Astrocyte of the hippocampus (primary cell): ENCODE measurements at places on chromosomes 12 and 14.

DNA sequence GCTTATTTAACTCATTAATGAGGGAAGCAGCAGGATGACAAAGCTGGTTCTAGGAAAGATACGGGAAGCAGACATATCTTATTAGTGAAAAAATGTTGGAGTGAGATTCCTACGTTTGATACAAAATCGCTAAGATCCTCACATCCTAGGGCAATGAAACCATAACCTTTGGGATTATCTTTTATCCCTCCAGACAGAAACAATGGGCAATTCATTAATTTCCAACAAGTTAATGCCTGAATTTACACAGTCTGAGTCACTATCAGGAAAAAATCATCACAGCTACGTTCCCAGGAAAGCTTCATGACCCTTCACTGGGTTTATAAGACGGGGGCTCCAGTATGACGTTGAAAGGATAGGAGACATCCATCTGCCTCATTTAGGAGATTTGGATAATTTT, 45.0 kb downstream of the SLC24A4 start:
- DNase-seq = no peak

- DNase-seq = no peak
Observed at GRCh38 chr12:15701206-15701605, 88.0 kb downstream of the EPS8 start.

DNA sequence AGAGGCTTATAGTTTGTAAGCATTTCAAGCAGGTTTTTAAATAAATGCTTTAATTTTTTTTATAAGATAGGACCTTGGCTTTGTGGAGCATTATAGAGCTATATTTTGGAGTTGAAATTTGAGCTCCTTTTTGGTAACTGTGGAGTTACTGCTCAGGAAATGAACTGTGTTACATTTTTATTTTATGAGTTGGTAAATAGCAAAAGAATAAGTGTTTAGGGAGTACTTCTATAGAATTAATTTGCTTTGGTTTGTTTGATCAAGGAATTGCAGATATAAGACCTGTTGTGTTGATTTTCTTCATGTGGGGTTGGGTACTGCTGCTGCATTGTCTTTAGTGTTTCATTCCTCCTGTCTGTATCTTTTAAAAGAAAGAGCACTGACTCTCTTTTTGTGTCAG, 3.5 kb downstream of the ATP2A2 start:
- DNase-seq = no peak

DNA sequence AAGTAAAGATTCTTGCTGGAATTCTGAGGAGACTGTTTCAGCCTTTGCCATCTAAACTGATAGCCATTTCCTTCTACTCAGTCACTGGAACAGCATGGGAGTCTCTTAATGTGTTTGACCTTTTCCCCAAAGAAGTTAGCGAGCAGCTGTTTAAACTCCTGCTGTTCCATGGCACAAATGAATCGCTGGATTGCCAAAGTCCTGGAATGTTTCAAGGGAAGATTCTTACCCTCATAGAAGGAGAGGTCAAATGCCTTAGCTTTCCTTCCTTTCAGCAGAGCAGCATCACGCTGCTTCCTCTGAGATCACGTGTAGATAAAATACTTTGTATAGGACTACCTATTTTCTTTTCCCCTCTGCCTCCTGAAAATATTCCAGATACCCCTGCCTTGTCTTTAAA, 10.5 kb upstream of the NR2C1 start:
- DNase-seq = peak; percentile 51

GRCh38 chr12:109098183-109098604, 797 bp downstream of the UNG start:
- peak; percentile 82 for DNase-seq

- peak; percentile 71 for DNase-seq
Observed at GRCh38 chr14:68688872-68689371, 103.9 kb downstream of the ZFP36L1 start.

DNA sequence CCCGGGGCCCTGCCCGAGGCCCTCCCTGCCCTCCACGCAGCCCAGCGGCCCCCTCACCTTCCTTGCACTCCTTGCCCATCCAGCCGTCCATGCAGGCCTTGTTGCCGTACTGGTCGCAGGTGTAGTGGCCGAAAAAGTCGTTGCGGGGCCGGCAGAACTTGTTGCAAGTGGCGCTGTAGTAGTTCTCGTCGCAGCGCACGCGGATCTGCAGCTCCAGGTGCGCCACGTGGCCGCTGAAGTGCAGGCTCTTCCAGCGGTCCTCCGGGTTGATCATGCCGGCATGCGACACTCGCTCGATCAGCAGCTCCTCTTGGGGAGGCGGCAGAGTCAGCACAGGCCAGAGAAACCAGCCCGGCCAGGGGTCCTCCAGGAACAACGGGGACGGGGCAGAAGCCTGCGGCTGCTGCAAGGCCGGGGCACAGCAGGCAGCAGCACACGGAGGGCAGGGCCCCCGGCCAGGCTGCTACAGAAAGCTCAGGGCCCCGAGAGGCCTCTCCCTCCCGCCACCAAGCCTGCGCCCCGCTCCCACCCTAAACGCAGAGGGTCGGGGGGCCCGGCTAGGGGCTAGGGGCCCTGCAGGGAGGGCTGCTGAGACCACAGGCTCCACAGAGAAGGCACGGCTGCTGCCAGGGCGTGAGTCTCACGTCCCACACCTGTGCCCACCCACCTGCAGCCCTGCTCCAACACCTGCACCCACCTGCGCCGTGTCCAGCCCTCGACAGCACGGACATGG, 12.7 kb downstream of the JAG2 start:
- DNase-seq = no peak

GRCh38 chr14:57820581-57820980, 45.3 kb downstream of the SLC35F4 start:
- DNase-seq = no peak

GRCh38 chr12:148676-149416, 65.1 kb downstream of the SLC6A12 start:
- no peak for DNase-seq

DNA sequence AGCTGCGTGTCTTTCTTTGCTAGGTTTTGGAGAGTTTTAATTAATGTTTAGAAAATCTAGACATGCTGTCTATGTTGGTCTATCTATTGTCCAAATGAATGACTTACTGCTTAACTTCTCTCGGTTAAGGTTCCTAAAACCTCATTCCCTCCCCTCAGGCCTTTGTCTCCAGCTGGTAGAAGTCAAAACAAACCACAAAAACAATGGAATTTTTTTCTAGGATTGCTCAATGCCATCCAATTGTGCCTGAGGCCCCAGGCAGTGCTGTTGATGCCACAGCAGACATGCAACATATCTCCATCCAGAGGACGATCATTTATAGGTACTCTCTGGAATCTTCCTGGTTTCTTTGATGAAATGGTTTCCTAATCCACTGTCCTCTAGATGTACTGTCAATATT, 448.2 kb upstream of the TBX3 start:
- DNase-seq = no peak

GRCh38 chr12:66087365-66087943, 43.1 kb downstream of the LLPH start:
- DNase-seq = peak; percentile 88

GRCh38 chr12:132427999-132428935, 61.7 kb upstream of the FBRSL1 start:
- peak; percentile 34 for DNase-seq

DNA sequence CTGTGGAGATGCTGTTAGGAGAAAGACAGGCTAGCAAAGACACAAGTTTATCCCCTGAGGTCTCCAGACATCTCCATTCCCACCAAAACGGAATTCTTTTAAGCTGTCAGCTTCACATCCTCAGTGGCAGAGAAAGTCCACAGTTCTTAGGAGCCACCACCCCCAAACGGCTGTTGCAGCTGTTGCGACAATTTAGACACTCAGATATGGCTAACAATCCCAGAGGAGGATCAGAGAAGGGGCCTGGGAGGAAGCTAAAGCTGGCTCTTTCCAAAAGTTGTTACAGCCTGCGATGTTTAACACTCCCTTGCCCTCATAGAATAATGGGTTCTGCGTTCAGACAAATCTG, 1.9 kb upstream of the ATP5MC2 start:
- DNase-seq = no peak

DNA sequence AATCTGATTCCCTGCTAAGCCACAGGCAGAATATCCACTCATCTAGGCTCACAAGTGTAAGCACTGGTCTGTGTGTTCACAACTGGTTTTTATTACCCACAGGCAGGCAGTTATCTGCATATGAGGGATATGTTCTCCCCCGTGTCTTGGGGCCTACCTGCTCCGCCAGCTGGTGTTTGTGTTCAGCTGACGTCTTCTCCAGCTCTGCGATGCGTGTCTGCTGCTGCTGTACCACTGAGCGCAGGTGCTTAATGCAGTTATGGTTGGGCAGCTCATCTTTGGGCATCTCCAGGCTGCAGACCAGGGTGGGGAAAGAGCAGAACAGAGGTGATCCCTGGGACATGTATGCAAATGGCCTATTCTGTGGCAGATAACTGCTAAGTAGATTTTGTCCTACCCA, 13.7 kb downstream of the RNF41 start:
- DNase-seq = no peak

DNA sequence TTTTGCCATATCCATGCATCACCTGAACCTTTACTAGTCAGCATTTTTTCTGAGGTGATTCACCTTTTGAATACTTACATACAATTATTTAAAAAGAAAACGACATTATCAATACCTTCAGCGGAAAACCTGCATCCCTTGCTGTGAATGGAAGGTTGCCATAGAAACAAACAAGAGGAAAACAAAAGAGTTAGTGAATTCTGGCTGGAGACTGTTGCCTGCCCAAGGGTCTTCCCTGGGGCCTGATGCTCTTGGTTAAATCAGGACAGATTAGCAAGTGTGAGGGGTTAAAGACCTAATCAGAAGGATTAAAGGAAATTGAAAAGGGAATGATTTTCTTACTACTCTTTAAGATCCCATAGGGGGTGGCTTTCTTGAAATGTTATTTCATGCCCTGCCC, 96.0 kb upstream of the WSCD2 start:
- DNase-seq = no peak

DNA sequence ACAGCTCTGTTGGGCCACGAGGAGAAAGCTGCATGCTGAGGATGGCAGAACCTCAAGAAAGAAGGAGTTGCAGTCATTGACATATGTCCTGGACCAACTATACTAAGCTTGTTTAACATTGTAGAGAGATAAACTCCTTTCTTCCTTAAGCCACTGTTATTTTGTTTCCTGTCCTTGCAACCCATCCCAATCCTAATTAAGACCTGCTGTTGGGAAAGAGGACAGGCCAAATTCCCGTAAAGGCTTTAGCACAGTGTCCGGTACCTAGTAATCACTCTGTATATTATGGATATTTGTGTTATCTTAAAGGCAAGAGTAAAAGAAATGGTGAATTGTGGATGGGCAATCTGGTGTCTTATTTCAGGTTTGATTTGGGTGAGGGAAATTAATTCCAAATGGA, 53.5 kb upstream of the WSCD2 start:
- DNase-seq = no peak

- no peak for DNase-seq
Observed at GRCh38 chr12:104510873-104511440, 54.2 kb downstream of the CHST11 start.

DNA sequence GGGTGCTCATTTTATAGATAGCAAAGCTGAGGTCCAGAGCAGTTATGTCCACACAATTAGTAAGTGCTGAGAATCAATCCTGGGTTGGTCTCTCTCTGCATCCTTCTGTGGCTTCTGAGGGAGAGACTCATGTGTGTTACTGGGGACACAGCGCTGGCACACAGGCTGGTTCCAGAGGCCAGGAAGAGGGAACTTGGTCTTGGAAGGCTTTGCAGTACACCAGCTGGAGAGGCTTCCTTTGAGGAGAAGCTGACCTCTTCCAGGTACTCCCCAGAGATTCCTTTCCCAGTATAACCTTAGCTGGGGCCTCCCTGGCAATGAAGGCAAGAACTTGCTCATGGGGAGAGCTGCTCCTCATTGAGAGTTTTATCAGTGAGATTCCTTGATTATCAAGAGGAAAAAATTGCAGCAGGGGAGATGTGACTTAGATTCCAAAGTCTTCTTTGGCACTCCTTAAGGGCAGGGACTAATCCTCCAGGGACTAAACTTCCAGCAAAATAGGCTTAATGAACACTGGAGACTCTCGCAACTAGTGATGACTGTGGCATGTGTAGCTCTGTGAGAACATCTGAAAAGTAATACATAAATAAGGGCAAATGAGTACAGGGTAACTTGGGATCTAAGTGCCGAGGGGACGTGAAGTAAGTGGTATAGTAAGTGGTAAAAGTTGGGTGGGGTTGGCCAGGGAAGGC, 13.9 kb upstream of the KRT80 start:
- DNase-seq = no peak

GRCh38 chr14:71103662-71104484, 196.6 kb downstream of the PCNX1 start:
- peak; percentile 73 for DNase-seq

- peak; percentile 90 for DNase-seq
Observed at GRCh38 chr12:53251477-53252348, 16.4 kb upstream of the ESPL1 start.

DNA sequence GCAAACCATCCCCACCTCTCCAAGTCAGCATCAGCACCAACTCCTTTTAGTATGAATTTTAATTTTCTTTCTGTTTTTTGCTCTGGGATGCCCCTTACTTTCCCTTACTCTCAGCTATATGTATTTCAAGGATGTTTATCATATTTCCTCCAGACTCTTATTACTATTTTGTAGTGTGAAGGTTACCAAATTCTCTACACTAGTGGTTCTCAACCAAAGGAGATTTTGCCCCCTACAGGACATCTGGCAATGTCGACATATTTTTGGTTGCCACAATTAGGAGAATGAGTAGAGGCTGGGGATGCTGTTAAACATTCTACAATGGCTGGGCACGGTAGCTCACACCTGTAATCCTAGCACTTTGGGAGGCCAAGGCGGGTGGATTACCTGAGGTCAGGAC, 29.1 kb upstream of the SOS2 start:
- DNase-seq = peak; percentile 51

GRCh38 chr14:105249182-105250007, 1.1 kb downstream of the BTBD6 start:
- peak; percentile 63 for DNase-seq

DNA sequence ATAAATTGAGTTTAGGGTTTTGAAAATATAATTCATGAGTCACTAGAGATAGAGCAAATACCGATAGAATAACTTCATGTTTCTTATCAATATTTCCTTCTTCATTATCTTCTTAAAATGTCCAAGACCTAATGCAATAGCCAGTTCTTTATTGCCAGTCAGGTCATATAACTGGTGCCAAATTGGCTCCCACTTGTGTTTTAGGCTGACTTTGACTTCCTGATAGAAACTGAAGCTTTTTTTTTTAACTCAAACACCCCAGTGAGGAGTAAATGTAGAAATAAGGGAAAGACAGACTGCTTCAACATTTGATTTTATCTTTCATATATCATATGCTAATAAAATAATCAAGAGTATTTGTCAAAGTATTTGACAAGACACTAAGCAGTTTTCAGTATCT, 80.7 kb downstream of the ARMH4 start:
- DNase-seq = no peak

- DNase-seq = no peak
Observed at GRCh38 chr12:114588061-114588460, 95.9 kb downstream of the TBX3 start.

DNA sequence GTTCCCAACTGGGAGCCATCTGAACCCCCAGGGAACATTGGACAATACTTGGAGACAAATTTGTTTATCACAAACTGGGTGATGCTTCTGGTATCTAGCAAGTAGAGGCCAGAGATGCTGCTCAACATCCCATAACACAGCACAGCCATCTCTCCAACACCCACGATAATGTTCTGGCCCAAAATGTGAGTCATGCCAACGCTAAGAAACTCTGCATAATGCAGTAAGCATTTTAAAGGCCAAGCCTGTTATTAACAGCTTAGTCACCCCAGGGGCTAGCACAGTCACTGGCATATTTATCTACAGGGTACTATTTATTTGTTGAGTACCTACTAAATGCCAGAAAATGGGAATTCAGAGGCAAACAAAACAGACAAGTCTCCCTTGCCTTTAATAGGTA, 873.1 kb upstream of the TMEM132C start:
- DNase-seq = peak; percentile 69

GRCh38 chr14:104195878-104196277, 57.5 kb downstream of the KIF26A start:
- DNase-seq = no peak

- peak; percentile 47 for DNase-seq
Observed at GRCh38 chr12:388541-389141, 479 bp downstream of the KDM5A start.
